ENCODE measurements at places on chromosomes 11 and 22.

DNA sequence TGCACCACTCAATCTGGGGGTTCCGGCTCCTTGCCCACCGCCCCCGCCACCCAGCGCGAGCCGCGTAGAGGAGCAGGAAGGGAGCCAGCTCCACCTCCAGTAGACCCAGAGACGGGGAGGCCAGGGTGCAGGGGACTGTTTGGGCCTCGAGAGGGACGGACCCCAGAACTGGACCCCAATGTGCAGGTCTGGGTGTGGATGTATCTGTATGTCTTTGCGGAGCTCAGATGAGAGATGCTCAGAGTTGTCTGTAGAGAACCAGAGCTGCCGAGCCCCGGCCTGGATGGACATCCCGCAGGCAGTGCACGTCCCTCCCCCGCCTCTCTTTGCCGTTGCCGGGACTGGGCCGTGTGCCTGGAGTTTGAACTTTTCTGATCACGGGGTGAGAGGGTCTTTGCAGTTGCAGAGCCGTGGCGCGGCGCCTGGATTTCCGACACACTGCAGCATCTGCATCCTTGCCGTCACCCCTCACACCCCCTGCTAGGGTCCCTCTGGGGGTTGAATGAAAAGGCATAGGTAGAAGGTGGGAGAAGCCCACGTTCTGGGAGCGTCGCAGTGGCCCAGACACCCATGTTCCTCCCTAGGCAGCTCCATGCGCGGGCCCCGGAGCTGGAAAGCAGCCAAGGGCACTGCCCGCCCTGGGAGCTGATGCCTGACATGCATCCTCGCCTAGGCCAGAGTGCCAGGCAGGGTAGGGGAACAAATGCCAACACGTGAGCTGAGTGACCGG lies 105.2 kb downstream of the KCNQ1 start:
- DNase-seq, result no peak

- no peak for DNase-seq
These were observed at the start of gene LYVE1 for GRCh38 chr11:10568486-10568941. Gene LYVE1 (minus strand): TSS chr11:10568665. CDS start chr11:10568532, 133 bp downstream.

- DNase-seq, result no peak
These were observed 4.5 kb downstream of the PRDM10 start for GRCh38 chr11:129998107-129998506.

DNA sequence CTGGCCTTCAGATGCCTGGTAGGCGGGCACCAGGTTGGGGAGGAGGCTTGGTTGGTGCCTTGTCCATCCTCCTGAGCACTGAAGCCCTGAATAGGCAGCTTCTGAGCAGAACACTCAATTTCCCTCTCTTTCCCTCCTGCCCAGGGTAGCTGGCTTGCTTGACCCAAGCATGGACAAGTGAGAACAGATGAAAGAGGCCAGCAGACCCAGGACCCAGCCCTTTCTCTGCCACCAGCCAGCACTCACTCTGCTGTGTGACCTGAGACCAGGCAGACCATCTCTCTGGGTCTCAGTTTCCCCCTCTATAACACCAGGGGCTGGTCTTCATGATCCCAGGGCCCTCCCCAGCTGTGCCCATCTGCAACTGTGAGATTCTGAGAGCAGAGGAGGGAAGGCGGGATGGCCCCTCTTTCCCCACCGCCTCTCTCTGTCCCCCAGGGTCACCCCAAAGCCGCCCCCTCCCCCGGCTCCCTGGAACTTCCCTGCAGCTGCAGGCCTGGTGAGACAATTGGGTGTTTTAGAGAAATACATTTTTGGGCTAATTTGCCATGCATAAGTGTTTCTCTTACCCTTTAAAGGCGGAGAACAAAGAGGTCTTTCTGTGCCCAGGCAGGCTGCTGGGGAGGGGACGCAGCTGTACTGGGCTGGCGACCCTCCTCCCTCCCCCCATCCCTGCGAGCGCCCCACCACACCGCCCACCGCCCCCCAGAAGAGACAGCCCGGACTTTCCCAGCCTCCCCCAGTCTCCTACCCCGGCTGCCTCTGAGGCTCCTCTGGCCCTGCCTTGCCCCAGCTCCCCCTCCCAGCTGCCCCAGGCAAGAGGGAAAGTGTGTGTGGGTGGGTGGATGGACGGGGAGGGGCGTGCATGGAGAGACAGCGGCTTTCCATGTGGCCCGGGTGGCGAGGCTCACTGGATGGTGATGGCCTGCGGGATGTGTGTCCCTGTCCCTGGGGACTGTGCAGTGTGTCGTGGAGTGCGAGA lies 30.8 kb upstream of the PICK1 start:
- no peak for DNase-seq

DNA sequence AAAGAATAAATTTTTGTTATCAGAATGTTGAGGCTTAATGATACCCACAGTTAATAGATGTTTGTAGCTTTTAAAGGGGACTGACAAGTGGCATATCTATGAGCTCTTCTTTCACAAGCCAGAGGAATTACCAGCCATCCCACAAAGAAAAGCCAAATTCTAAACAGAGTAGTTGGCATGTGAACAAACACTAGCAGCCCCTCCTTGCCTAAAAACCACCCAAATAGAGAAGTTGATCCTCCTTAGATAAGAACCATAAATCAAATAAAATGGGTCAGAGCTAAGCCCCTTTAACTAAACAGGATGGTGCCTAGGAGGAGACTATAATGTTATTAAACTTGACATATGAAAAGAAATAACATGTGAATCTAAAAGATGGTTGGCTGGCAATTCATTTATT lies 11.4 kb downstream of the LPXN start:
- DNase-seq, result no peak

GRCh38 chr22:27596133-27596870 lies 205.3 kb downstream of the MN1 start:
- no peak for DNase-seq

GRCh38 chr11:120303004-120303637 lies 22.0 kb upstream of the TLCD5 start:
- DNase-seq, result peak; percentile 23

GRCh38 chr22:37343348-37343747 lies 61.0 kb downstream of the CYTH4 start:
- no peak for DNase-seq

- no peak for DNase-seq
These were observed 7.1 kb upstream of the LMO2 start for GRCh38 chr11:33898957-33899356.

GRCh38 chr11:19559746-19560145 lies 152.9 kb upstream of the NAV2 start:
- DNase-seq, result no peak

All from activated T-cell treated with anti-CD3 and anti-CD28 coated beads for 1 hour (primary cell).